NCI-H1417 (cell line): ENCODE measurements at places on chromosomes 7 and 10.

DNA sequence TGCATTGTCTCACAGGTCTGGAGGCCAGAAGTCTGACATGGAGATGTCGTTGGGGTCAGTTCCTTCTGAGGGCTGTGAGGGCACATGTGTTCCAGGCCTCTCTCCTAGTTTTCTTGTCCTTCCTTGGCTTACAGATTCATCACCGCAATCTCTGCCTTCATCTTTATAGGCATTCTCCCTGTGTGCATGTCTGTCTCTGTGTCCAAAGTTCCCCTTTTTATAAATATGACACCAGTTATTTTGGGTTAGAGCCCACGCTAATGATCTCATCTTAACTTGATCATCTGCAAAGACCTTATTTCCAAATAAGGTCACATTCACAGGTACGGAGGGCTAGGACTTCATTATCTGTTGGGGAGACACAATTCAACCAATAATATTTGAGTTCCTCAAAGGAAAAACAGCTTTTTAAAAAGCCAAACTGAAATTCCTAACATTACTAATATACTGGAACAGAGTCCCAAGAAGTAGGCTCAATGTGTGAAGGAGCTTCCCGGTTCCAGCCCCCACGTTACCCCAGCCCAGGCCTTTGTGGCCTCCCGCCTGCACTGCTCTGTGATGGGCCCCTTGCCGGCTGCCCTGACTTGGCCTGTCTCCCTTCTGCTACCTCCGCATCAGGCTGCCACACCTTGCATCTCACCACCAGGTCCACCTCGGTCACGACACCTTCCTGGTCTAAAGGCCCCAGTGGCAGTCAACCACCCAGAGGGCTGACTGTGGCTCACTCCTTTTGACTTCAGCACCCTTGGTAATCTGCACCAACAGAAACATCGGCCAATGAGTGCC is 142.7 kb downstream of the KCNMA1 start:
- DNase-seq: no peak

DNA sequence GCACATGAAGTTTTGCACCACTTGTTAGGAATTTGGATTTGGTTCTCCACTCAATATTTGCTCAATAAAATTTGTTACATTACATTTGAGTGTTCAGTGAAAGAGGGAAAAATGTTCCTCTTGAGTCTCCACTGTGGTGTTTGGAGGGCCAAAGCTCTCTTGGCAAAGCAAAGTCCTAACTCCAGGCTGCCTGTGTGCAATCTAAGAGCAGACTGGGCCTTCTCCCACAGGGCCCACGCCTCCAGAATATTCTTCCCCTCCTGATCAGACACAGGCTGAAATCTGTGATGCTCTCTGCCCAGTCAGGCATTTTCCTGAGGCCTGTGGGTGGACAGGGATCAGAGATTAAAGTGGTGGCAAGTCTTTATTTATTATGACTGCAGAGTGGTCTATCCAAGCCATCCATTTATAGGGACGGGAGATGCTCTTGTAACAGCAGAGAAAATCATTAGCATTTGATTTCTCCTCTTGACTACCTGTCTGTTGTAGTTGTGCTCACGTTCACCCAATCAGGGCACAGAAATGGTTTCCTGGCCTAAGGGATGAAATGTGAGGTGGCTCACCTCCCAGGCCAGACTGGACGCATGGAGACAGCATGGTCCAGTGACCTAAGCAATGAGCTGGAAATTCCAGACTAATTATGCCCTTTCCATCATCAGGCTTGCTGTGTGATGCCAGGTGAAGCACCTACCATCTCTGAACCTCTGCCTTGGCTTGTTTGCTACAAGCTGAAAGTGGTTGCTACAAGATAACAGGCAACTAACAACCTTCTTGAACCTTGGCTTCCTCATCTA is 147.1 kb upstream of the NRBF2 start:
- DNase-seq: no peak

DNA sequence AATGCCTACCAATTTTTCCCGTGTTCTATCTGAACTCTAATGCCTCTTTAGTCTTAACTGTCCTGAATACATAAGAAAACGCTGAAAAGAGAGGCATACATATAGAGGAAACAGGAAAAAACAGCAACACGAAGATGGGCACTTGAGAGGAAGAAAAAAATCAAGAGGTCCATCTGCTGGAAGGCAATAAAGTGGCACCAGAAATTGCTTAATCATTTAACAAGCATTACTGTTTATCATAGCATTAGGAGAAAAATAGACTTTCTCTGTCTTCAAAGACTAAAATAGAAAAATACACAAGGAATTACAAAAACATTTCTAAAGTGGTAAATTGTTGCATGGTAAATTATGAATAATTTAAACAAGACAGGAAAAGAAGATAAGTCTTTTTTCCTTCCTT is 35.0 kb downstream of the NSUN6 start:
- no peak for DNase-seq

- no peak for DNase-seq
These were observed 68.4 kb downstream of the FOXL3 start for GRCh38 chr7:358352-358751.

DNA sequence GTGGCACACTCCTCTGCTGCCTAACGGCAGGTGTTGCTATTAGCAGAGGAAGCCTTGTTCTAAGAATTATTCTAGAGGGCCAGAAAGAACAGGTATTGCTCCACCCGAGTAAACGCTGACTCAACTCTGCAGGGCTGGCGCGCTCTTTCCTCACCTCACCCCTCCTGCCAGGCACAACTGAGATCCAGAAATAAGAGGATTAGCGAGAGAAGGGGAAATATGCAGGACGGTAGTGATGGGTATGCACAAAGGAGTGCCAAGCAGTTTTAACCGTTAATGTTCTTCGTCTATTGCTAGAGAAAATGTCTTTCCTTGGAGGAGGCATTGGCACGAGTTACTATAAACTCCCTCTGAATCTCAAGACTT is 369 bp upstream of the SCIN start:
- peak; percentile 38 for DNase-seq

- no peak for DNase-seq
These were observed at the start of gene CYP3A5 for GRCh38 chr7:99679400-99680191. CYP3A5 (minus strand) TSS chr7:99679996; CDS start chr7:99679896, 100 bp downstream.

DNA sequence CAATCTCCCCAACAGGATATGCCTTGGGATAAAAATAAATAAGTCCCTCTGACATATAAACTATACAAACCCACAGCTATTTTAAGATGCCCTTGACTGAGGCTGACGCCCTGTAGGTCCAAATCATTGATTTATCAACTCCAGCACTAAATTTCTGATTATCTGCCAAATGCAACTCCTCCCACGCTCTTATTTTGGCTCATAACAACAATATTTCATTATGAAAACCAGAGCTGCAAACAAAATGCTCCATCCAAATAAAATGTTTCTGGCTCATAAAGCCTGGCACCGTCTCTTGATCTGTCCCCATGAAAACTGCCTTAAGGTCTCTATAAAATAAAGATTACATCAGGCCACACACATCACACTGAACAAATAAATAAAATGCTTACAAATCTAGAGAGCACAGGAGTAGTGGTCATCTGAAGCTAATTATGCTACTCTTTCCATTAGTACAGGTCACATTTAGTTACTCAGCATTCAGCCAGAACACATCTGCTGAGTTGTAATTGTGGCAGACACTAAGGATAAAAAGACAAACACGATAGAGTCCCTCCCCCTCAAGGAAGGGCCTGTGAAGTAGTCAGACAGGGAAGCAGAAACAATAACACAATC is 28.8 kb downstream of the CACUL1 start:
- peak; percentile 15 for DNase-seq

DNA sequence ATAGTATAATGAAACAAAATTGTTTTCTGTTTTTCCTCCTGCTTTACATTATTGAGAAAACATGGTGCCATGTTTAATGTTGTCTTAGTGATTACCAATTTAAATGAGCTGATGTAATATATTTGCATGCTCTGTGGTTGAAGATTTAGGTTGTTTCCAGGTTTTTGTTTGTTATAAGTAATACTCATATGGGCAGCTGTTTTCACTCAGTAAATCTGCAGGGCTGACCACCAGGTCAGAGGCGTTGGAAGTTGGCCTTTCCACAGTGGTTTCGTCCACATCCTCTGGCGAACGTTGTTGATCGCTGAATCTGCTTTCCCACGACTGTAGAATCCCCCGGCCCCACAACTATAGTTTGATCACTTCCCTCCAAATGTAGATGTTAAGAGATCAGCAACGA is 21.6 kb upstream of the PURB start:
- no peak for DNase-seq

DNA sequence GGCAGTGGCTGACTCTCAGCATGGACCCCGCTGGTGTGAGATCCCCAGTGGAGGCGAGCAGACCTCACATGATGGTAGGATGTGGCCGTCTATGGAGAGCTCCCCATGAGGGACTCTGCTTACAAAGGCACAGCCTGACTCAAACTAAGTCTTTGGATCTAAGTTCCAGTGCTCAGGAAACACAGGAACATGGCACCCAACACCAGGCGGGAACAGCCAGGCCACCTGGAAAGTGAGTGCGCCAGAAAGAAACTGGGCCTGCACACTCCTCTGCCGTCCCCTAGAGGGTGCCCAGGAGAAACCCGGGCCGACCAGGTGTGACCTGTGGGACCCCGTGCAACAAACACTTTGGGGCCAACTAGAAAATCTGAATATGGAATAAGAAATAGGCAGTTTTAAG is 10.0 kb downstream of the PITRM1 start:
- DNase-seq: no peak

- no peak for DNase-seq
These were observed 34.5 kb downstream of the PPP1R3C start for GRCh38 chr10:91598211-91598977.

- DNase-seq: no peak
These were observed 35.4 kb upstream of the CDK14 start for GRCh38 chr7:90560730-90561129.

GRCh38 chr10:716821-717220 is 27.4 kb upstream of the DIP2C start:
- DNase-seq: no peak

DNA sequence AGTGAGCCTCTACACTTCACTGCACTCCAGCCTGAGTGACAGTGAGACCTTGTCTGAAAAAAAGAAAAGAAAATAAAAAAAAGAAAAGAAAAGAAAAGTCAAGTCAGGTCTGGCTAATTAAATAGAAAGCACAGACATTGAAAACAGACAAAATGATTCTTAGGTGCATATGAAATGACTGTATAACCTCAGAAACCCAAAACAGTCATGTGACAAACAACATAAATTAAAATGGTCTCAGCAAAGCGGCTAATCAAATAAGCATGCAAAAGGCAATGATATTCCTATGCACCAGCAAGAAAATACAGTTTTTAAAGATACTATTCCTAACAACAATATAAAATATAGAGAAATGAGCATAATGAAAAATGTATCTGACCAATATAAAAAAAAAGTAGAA is 38.3 kb downstream of the LRRC20 start:
- DNase-seq: no peak

DNA sequence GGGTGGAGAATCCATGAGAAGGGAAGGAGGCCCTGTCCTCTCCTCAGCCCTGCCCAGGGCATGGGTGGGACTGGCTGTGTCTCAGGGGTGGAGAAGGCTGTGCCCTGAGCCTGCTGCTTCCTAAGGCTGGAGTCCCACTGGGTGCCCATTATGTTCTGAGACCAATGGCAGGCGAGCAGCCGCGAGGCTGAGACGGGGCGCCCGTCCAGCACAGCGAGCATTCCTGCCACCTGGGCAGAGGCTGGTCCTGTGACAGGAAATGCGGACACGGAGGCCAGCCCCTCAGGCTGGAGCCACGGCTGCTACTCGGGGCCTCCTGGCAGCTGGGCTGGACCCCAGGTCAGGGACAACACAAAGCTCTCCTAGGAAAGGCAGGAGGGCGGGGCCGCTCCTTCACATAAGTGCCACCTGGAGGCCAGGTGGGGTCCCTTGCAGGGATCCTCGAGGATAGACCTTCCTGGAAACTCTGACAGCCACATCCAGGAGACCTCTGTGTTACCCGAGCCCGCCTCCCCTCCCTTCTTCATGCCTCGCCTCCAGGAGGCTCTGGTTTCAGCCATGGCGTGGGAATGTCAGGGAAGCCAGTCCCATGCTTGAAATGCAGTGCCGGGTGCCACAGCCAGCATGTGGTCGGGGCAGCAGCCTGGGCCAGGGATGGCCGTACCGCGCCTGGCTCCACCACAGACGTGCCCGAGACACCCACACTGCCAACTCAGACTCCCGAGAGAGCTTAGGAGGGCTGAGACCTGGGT is 173.9 kb downstream of the USP6NL start:
- no peak for DNase-seq

GRCh38 chr7:34900891-34901513 is 136.3 kb downstream of the DPY19L1 start:
- DNase-seq: no peak

GRCh38 chr10:62589689-62590088 is 214.8 kb upstream of the ADO start:
- DNase-seq: no peak

DNA sequence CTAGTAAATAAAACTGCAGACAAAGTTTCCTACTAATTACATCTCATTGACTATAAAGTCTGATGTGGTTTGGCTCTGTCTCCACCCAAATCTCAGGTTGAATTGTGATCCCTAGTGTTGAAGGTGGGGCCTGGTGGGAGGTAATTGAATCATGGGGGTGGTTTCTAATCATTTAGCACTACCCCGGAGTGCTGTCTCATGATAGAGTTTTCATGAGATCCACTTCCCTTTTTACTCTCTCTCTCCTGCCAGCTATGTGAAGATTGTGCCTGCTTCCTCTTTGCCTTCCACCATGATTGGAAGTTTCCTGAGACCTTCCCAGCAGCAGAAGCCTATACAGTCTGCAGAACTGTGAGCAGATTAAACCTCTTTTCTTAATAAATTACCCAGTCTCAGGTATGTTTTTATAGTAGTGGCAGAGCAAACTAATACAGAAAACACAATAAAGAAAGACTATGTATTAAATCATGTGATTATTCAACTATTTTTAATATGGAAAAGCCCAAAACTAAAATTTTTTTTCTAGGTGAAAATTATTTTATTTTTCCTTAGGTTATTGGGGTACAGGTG is 232.1 kb downstream of the FZD1 start:
- no peak for DNase-seq
